ENCODE measurements at places on chromosomes 5 and 9. TPM values are rescaled to one million over a fixed set of nuclear protein-coding genes. Genes with fewer than 3 reads are reported as not detected.

Gene TRAF1
- 3.1 TPM for total RNA-seq

Gene FBLL1
- total RNA-seq = 0.19 TPM

Gene SETD9
- 6.1 TPM for total RNA-seq

Gene TAF1L
- not detected for total RNA-seq

Gene FBN2
- total RNA-seq = 12.1 TPM

Gene SPINK13
- total RNA-seq = not detected

Gene WWC1
- total RNA-seq = 80.3 TPM

Gene GRM6
- total RNA-seq = not detected

Gene SLC36A2
- total RNA-seq = not detected

Gene PCDHB14
- total RNA-seq = 0.07 TPM

Gene FBXL17
- 6.5 TPM for total RNA-seq

Gene HMCN2
- 0.05 TPM for total RNA-seq

Gene TTF1
- 15.0 TPM for total RNA-seq

Gene GPR150
- total RNA-seq = not detected

Gene GFI1B
- total RNA-seq = not detected

Gene ADRA1B
- total RNA-seq = 16.4 TPM

Gene ENTPD2
- 2.1 TPM for total RNA-seq

Gene MTMR12
- 17.6 TPM for total RNA-seq
